Stimulated activated CD4-positive, alpha-beta T cell treated with anti-CD3 and anti-CD28 coated beads, Interleukin-1b, Interleukin-23, amount 100 ng/mL, for 1 hour (primary cell): ENCODE measurements at places on chromosomes 12 and 14.

GRCh38 chr12:75658286-75658685, 146.9 kb upstream of the KRR1 start:
- DNase-seq: no peak

- DNase-seq: no peak
These were observed 262.7 kb upstream of the PLEKHG7 start for GRCh38 chr12:92440072-92440471.

DNA sequence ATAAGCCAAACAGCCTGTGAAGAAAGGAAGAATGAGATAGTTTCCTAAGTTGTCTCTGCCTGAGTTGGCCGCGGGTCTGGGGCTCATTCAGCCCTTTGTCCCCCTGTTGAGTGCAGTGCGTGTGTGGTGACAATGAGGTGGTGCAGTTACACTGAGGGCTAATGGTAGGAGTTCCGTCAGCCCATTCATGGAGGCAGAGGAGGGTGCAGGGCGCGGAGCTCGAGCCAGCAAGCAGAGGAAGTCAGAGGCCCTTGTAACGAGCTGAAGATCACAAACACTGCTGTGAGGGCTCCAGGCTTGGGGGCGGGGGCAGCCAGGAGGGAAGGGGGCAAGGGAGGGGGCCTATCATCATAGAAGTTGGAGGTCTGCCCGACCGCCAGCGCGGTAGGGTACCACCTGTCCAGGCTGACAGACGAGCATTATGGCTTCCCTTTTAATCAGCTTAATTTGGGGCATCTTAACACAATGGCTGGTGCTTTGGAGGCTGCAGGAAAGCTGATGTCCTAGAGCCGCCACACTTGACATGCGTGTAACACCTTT, 20.5 kb downstream of the CCND2 start:
- DNase-seq: no peak

- DNase-seq: no peak
These were observed 1.8 kb downstream of the BAG5 start for GRCh38 chr14:103560691-103561090.

GRCh38 chr12:71024281-71024680, 103.7 kb upstream of the PTPRR start:
- no peak for DNase-seq

DNA sequence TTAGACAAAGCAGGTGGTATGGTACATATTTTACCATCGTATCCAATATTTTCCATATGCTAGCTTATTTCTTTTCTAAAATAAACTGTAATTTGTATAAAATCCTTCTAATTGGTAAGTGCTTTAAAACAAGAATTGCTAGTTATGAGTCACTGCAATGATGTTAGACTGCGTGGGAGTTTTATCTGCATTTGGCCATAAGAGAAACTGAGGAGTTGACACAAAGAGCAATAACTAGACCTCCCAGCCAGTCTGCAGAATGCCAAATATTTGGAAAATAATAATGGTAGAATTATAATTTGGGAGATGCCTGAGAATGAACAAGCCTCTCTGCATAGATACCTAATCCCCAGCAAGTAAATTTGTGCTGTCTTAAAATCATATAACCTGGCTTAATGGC, 61.7 kb upstream of the PTPRR start:
- DNase-seq: no peak

DNA sequence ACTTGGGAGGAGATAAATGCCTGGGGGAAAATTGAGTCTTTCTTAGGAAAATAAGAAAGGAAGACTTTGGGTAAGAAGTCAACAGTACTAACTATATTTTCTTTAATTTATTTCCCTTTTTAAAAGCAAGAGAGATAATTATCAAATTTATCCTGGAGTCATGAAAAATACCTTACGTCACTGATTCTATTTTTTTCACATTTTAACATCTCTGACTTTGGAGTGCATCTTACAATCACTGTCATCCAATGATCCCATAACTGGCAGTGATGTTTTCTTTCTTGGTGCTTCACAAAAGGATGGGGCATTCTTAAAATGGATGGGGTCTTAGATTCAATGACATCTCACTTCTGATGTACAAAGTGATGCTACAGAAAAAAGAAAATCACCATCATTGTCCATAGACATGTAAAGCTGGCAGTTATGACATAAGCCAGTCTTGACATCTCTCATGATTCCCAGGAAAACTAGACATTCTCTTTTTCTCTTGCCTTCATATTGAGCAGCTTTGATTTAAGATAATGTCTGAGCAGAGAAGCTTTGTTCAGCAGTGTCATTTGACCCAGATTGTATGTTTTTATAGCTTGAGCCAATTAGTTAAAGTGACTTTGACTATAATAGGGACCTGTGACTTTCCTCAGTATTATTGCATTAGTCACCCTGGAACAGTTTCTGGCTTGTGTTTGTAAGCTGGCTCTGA, 236.2 kb downstream of the EGLN3 start:
- DNase-seq: no peak

- DNase-seq: no peak
These were observed 16.7 kb downstream of the GRIP1 start for GRCh38 chr12:66662179-66662578.

DNA sequence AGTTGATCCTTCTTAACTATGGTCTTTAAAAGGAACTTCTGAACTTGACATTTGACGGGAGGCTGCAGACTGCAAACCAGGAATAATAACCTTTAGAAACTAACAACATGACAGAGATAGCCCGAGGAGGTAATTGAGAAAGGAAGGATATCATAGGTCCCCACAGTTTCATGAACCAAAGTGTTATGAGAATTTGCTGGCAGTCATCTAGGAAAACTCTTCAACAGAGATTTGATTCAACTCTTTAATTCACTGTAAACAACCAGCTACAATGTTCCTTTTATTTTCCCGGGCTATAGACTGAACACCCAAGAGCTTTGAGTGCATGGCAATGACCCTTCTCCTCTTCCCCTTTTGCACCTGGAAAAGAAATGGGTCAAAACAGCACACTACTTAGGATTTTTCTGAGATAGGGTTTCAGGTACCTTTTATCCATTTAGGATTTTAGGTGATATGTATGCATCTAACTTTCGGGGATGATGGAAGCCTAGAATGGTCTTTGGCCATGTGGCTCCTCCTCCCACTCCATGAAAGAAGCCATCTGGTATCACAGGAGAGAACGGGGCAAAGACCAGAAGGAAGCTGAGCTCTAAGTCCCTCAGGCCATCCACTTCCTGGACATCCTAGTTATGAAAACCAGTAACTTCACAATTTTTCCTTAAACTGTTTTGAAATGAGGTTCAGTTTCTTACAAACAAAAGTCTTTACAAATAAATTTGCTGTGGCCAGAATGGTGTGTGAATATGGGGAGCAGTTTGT, 23.0 kb downstream of the GLT8D2 start:
- DNase-seq: no peak

- no peak for DNase-seq
These were observed 58.9 kb upstream of the SRRM4 start for GRCh38 chr12:118922405-118922804.

GRCh38 chr12:81077686-81078441, at the start of gene ACSS3:
Gene ACSS3, plus strand, starts transcription at chr12:81078079. Its CDS starts 42 bp downstream, at chr12:81078121.
- DNase-seq: no peak

GRCh38 chr12:10689146-10689545, 15.3 kb upstream of the STYK1 start:
- DNase-seq: no peak

GRCh38 chr14:68947802-68948201, 31.3 kb downstream of the ACTN1 start:
- DNase-seq: no peak

DNA sequence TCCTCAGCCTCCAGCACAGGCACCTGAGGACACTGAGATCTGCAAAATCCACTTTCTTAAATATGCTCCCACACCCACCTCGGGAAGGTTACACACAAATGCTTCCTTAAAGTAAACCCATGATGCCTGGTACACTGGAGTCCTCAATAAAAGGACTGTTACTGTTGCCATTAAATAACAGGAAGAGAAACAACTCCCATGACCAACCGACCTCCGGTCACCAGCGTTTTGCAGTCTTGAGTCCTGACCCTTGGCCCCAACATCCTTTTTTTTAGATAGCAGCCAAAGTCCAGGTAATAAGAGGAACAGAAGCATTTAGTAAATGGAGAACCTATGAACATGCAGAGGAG, 42.4 kb downstream of the ITPK1 start:
- DNase-seq: no peak

DNA sequence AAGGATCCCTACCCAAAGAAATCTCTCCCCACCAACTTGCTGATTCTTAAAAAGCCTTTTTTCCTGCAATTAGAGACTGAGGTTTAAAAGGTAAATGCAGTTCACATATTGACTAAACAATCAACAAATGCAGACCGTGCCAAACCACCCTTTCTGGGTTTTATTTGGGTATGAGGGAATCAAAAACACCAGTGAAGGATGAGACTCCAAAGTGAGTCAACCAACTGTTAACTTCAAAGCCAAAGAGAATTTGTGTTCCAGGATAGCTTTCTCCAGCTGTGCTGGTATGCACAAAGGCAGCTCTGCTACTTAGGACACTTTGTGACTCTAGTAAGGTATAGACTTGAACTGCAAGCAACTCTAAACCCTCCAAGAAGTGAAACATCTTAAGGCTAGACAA, 39.4 kb downstream of the RPS29 start:
- no peak for DNase-seq

DNA sequence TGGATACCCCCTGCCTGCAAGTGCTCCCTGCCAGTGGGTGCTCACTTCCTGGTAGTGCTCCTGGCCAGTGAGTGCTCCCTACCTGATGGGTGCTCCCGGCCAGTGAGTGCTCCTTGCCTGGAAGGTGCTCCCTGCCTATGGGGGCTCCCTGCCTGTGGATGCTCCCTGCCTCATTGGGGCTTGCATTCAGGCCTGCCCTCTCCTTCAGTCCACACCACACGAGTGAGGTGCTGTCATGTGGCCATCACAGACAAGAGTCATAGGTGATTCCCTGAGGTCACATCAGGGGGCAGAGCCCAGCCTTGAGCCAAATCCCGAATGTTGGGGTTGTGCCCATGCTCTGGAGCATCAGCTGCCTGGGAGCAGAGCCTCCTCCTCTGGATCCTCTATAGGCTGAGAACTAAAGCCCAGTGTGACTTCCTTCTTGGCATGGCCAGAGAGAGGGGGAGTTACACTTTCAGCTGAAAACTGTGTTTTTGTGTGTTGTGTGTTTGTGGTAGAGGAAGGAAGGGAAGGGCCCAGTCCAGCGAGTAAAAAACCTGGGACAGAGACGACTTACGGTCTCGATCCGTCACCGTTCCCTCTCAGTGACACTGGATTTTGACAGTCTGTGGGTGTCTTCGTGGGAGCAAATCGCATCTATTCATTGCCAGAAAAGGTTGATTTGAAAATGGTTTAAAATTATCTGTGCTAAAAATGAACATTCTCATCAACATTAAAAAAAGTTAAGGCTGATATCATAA, 136.0 kb downstream of the ADGRD1 start:
- DNase-seq: no peak

- DNase-seq: no peak
These were observed 8.9 kb downstream of the GPR132 start for GRCh38 chr14:105056303-105056831.

- DNase-seq: no peak
These were observed 410.0 kb downstream of the RAD51B start for GRCh38 chr14:68229423-68230100.

GRCh38 chr12:52579468-52580465, 6.1 kb upstream of the KRT74 start:
- DNase-seq: no peak

GRCh38 chr12:114395233-114395632, 10.7 kb downstream of the TBX5 start:
- DNase-seq: no peak

DNA sequence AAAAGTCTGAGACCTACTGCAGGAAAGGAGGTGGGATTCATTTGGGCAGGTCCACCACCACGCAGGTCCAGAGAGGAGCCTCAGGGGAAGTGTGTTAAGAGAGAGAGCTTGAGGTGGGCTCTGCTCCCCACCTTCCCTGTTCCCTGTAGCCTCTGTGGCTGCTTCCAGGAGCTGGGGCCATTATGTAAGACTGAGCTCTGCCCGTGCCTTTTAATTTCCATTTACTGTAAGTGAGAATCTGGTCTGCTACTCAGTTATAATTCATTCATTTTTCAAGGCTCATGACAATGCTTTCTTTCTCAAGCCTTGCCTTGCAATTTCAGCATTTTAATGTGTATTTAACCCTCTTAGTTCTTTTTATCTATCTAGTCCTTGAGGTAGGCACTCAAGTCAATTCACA, 8.3 kb downstream of the SLC4A8 start:
- DNase-seq: no peak

- no peak for DNase-seq
These were observed 199.6 kb upstream of the DIO3 start for GRCh38 chr14:101361451-101362433.

DNA sequence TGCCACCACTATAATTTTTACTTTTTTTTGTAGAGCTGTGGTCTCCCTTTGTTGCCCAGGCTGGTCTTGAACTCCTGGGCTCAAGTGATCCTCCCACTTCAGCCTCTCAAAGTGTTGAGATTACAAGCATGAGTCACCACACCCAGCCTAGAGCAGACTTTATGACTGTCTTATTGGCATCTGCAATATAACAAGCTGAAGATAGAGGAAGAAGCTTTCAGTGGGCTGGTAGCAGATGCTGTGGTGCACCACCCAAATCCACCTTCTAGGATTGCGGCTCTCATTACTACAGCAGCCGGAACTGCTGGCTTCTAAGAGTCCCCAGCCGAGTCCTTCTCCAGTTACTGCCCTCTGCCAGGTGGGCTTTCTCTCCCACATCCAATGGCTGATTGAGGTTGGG, 7.6 kb upstream of the STK38L start:
- no peak for DNase-seq

- no peak for DNase-seq
These were observed 49.2 kb upstream of the SGPP1 start for GRCh38 chr14:63777024-63777423.

- no peak for DNase-seq
These were observed 64.9 kb downstream of the FBXO34 start for GRCh38 chr14:55336162-55336561.

GRCh38 chr14:61335049-61335448, 13.7 kb downstream of the PRKCH start:
- DNase-seq: no peak
